ENCODE measurements at places on chromosomes 6 and 20. TPM values are rescaled to one million over a fixed set of nuclear protein-coding genes. Genes with fewer than 3 reads are reported as not detected.

DNA sequence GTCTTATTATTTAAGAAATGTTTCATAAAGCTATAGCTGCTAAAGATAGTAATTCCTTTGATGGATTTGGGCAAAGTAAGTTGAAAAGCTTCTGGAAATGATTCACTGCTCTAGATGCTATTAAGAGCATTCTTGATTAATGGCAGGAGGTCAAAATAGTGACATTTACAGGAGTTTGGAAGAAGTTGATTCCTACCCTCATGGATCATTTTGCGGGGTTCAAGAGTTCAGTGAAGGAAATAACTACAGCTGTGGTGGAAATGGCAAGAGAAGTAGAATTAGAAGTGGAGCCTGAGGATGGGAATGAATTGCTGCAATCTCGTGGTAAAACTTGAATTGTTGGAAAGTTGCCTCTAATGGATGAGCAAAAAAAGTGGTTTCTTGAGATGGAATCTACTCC, 316.1 kb downstream of the UTRN start:
- DNase-seq = no peak

DNA sequence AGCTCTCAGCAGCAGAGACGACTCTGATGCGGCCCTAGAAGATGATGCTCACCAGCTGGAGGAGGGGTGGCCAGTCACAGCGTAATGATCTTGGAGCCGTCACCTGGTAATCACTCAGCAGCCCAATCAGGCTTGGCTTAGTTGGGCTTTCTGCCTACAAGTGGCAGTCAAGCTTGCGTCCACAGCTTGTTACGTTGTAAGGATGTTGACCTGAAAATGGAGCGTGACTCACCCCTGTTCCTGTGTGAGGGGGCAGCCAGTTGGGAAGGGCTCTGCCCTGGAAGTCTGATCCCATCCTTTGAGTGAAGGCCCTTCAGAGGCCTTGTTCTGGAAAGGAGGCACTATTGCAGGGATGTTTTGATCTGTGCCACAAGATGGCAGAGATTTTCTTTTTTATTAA, 49.8 kb downstream of the SPATA2 start:
- no peak for DNase-seq

- DNase-seq = no peak
These were observed 119.4 kb downstream of the JARID2 start for GRCh38 chr6:15365273-15365687.

Gene PROKR2
- polyA plus RNA-seq = not detected

Gene OR2B6
- 0.87 TPM for polyA plus RNA-seq

Gene ALDH8A1
- 9.1 TPM for polyA plus RNA-seq

Measured in thymus (tissue), 14 donors.